Activated CD4-positive, alpha-beta T cell treated with anti-CD3 and anti-CD28 coated beads for 36 hours (primary cell): ENCODE measurements at places on chromosomes 13 and 19.

GRCh38 chr13:21673789-21674489 is 3.1 kb downstream of the FGF9 start:
- peak; percentile 65 for DNase-seq

- DNase-seq, result no peak
Observed at GRCh38 chr19:15652559-15653278, 12.0 kb downstream of the CYP4F3 start.

GRCh38 chr13:92177966-92178365 is 779.5 kb downstream of the GPC5 start:
- no peak for DNase-seq

DNA sequence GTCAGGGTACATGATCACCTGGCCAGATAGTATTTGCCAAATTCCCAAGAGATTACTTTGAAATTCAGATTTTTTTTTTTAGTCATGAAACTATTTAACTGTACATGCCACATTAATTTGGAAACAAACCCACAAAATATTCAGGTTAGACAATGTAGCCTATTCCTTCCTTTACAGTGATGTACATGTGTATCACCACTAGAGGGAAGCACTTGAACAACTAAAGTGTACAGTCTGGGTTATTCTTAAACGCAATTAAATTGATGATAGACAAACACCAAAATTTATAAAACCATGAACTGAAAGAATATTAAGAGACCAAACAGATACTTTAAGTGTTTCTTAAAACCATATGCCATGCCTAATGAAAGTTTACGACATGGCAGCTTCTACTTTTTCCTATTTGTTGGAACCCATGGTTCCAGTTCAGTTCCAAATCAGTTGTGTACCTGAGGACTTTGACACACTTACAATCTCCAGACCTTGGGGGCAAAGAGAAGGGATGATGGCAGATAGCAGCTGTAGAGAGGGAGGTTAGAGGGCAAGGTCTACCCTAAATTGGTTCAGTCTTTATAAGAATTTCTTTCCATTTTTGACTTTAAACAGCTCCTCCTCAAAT is 52.8 kb downstream of the TNFSF13B start:
- DNase-seq, result no peak

GRCh38 chr19:2061495-2062388 is 10.7 kb upstream of the MKNK2 start:
- DNase-seq, result peak; percentile 100

- DNase-seq, result no peak
Observed at GRCh38 chr13:52374389-52374788, 31.6 kb downstream of the THSD1 start.

DNA sequence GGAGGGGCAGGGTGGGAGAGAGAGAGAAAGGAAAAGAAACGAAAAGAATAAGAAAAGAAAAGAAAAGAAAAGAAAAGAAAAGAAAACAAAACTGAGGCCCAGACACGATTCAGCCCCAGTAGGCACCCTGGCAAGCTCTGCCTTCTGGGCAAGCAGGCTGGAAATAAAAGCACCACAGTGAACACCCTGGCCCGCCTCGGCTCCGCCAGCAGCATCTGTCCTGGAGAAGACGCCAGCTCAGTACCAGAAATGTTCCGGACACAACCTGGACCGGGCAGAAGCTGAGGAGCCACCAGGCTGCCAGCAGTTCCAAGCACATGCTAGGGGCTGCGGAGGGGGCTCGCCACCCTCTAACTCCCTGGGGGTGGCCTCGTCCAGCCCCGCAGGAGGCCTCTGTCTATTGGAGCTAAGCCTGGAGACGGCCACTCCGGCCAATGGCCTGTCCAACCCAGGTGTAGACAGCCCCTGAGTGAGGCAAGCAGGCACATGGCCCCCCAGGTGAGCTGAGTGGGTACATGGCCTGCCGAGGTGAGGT is 11.4 kb upstream of the CPAMD8 start:
- DNase-seq, result no peak

DNA sequence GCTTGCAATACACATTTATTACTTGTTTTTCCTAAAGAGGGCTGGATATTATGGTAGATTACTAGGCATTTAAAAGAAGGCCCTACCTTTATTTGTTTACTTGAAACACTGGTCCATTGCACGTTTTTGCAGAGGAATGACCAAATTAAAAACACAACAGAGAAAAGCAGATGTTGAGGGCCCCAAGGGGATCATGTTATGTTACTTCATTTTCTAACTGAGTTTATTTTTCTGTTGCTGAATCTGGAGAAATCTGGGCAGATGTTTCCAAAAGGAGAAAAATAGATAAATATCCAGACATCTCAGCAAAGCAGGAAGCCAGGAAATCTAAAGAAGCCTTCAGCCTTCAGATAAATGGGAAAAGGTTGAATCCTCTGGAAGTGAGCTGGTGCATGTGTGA is 353.0 kb downstream of the NDFIP2 start:
- DNase-seq, result no peak

GRCh38 chr13:75432811-75433244 is 49.1 kb downstream of the TBC1D4 start:
- DNase-seq, result no peak

DNA sequence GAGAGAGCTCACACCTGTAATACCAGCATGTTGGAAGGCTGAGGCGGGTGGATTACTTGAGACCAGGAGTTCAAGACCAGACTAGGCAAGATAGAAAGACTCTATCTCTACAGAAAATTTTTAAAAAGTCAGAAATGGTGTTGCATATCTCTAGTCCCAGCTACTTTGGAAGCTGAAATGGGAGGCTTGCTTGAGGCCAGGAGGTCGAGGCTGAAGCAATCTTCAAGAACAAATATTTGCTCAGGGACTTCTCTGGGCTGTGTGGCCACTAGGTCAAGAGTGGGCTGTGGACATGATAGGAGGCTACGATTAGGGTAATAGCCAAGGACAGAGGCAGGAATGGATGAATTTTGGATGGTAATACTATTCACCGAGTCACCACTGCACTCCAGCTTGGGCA is 135.8 kb upstream of the PEG3 start:
- no peak for DNase-seq

- DNase-seq, result peak; percentile 24
Observed at GRCh38 chr19:57664269-57665127, 4.2 kb upstream of the ZSCAN4 start.

DNA sequence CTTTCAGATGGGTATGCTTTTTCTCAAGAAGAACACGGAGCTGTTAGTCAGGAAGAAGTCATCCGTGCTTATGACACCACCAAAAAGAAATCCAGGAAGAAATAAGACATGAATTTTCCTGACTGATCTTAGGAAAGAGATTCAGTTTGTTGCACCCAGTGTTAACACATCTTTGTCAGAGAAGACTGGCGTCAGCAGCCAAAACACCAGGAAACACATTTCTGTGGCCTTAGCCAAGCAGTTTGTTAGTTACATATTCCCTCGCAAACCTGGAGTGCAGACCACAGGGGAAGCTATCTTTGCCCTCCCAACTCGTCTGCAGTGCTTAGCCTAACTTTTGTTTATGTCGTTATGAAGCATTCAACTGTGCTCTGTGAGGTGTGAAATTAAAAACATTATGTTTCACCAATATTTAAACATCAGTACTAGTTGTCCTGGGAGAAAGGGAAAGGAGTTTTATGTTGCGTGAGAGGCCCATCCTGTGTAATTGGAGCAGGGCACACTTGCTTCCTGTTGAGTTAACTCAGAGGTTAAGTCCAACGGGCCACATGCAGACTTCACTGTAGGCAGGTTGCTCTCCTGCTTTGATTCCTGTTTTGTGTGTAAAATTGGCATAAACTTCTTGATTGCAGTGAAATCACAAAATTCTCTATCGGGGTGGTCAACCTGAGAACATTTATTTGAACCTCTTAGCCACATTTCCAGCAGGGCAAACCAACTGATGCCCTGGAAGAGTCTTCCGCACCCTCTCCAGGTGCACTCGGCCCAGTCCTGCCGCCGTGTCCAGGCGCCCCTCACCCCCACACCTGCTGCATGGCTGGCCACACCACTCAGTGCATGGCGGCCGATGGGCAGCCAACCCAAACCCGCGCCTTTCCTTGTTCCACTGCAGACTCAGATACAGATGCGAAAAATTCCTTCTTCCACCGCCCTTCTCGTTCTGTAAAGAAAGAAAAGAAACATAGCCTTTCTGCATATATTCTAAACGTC is 31.6 kb downstream of the SHISA2 start:
- no peak for DNase-seq

DNA sequence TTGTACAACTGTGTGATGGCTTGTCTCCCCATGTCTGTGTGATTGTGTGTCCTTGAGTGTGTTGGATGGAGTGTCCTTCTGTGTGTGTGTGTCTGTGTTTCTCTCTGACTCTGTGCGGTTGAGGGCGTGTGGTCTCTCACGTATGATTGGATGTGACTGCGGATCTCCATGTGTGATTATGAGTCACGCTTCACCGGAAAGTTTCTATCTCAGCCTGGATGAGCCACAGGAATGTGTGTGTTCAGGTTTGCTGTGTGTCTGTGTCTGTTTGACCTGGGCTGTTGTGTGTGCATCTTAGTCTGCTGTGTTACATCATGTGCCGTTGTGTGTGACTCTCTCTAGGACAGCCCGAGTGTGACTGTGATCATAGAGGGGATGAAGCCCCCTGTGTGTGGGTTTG is 15.5 kb upstream of the ZNF835 start:
- no peak for DNase-seq

GRCh38 chr13:74662905-74663304 is 528.7 kb upstream of the KLF12 start:
- DNase-seq, result no peak

DNA sequence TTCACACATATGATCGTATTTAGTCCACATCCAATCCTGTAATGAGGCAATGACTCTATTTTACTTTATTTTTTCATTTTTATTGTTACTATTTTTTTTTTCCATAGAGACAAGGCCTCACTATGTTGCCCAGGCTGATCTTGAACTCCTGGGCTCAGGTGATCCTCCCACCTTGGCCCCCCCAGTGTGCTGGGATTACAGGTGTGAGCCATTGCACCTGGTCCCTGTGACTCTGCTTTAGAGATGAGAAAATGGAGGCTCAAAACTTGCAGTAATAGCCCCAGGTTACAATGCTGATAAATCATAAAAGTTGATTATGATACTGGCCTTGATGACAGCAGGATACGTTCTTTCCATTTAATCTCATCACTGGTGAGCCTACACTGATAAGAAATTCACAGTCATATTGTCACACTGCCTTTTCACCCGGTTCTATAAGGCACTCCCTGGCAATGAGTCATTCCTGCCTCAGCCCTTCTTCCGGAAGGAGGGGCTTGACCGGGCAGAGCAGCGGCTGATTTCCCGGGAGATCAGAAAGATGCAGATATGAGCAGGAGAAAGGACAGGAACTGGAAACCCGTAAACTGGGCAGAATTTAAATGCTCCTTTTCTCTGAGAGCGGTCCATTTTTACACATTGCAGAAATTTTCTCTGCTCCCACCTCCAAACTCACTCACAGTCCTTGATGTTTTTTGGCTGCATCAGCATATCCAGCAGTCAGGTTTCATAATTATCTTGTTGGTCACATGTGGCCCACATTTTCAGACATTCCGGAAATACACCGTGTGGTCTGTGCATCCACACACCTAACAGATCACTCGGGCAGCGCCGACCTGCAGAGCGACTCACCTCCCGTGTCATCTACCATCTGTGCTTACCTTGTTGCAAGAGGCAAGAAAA is 616.4 kb downstream of the EFNB2 start:
- no peak for DNase-seq

DNA sequence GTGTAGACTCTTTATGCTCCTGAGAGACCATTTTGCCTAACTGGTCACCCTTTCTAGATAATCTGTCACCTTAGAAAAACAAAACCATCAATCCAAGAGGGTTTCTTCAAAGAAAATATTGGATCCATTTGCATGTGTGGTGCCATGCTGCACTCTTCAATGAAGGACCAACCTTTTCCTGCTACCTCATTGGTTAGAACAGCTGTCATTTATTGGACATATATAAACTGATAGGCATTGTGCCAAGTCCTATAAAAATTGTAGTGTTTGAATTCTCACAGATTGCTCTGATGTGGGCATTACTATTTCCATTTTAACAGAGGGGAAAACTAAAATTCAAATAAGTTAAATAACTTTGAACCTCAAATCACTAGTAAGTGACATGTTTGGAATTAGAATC is 333.2 kb downstream of the MYO16 start:
- DNase-seq, result no peak

- no peak for DNase-seq
Observed at GRCh38 chr13:103142151-103142550, 75.9 kb upstream of the SLC10A2 start.

- DNase-seq, result no peak
Observed at GRCh38 chr19:38711726-38712153, 32.5 kb downstream of the CAPN12 start.

GRCh38 chr19:29105629-29106292 is 107.2 kb downstream of the UQCRFS1 start:
- DNase-seq, result no peak

DNA sequence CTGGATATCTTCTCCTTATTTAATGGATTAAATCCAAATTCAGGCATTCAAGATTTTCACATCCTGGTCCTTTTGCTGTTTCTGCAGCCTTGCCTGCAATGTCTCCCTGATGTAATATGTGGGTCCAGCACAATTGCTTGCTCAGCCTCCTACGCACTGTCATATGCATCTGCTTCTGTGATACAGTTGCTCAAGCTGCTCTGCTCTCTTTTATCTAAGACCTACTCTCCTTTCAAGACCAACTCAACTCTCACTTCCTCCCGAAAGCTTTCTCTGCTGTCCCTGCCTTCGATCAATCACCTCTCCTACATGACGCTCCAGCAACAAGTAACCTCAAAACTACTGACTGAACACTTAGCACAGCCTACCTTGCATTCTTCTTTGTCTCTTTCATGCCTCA is 138.2 kb downstream of the DCLK1 start:
- DNase-seq, result no peak

- DNase-seq, result no peak
Observed at GRCh38 chr13:24181991-24182702, 21.6 kb downstream of the SPATA13 start.

GRCh38 chr13:52862358-52863206 is 14.1 kb upstream of the PCDH8 start:
- DNase-seq, result peak; percentile 48

DNA sequence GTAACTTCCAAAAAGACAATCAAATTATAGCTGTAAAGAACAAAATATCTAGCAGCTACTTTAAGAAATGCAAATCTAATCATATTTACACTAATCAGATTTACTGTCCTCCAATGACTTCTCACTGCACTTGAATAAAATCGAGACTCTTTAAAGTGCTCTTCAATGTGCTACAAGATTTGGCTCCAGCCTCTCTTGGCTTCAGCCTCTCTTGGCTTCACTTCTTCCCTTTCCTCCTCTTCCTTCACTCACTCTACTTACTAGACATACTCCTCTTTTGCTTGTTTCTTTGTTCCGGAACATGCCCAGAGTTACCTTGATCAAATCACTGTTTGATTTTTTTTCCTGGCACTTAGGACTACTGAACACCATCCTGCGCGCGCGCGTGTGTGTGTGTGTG is 495.4 kb downstream of the LMO7 start:
- no peak for DNase-seq
